A673 (cell line): ENCODE measurements at places on chromosomes 3 and 15. TPM values are rescaled to one million over a fixed set of nuclear protein-coding genes. Genes with fewer than 3 reads are reported as not detected.

DNA sequence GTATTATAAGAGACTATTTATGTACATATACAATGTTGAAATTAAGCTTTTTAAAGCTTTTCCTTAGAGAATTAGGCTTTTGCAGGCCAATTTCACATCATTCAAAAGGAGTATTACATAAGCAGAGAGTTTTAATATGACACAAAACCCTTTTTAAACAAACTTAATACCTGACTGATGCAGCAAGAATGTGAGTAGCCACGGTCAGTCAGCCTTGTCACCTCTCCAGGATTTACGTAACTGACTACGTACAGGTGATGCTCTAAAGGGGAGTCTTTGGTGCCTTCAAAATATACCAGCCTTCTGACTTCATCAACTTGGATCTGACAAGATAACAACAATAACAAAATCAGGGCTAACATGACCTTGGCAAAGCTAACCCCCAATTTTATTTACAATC, 44.2 kb upstream of the IGDCC4 start:
- no peak for DNase-seq

Gene C3orf85
- total RNA-seq, result not detected in 2 replicates

GRCh38 chr15:77528290-77528967, 104.3 kb downstream of the LINGO1 start:
- no peak for DNase-seq

Gene TLNRD1
- total RNA-seq, result 21.0 and 21.8 TPM in 2 replicates

DNA sequence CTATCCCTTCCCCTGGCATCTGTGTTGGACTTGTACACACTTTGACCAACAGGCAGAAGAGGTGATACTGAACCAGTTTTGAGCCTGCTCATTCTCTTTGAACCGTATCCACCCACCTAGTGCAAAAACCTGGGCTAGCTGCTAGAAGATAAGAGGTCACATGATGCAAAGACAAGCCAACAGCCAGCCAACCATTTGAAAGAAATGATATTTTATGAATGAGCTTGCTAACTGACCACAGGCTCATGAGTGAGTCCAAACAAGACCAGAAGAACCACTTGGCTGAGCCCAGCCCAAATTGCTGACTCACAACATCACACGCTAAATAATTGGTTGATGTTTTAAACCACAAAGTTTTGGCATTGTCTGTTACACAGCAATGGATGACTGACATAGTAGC, 74.0 kb upstream of the CTNNB1 start:
- no peak for DNase-seq

GRCh38 chr15:95663156-95664100, 667.1 kb upstream of the NR2F2 start:
- DNase-seq, result no peak

DNA sequence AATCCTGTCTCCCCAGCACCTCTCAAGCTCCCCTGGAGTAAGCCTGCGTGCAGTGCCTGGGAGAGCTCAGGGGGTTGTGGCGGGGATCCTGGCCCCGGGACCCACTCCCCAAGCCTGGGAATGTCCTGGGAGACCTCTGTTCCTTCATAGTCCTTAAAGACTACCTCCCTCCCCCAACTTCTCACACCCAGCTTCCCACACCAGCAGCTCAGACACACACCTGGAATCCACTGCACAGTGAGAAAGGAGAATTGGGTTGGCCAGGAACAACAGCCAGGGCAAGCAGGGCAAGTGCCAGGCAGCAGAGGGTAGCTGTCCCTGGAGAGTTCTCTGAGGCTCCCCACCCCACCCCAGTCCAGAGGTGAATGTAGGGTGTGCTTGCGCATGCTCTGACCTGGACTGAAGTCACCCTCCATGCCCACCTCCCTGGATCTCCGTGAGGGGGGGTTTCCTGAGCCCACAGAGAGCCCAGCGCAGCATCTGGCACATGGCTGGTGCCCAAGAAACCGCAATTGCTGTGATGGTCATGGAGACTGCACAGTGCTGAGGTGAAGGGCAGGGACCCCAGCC, 22.2 kb downstream of the PSTPIP1 start:
- no peak for DNase-seq

GRCh38 chr15:81911022-81911971, 134.5 kb downstream of the MEX3B start:
- DNase-seq, result no peak
